ENCODE measurements at places on chromosomes 11 and 22. TPM values are rescaled to one million over a fixed set of nuclear protein-coding genes. Genes with fewer than 3 reads are reported as not detected.

ABCG4 gene
- not detected for total RNA-seq

FXYD2 gene
- total RNA-seq: 44.6 TPM

MB gene
- total RNA-seq: not detected

VPREB1 gene
- total RNA-seq: not detected

FAM118A gene
- total RNA-seq: 59.3 TPM

SCN2B gene
- total RNA-seq: not detected

PRG3 gene
- total RNA-seq: not detected

F2 gene
- not detected for total RNA-seq

TRIM48 gene
- not detected for total RNA-seq

TEX12 gene
- total RNA-seq: not detected

DEFB131B gene
- not detected for total RNA-seq

FAM180B gene
- not detected for total RNA-seq

KCTD14 gene
- total RNA-seq: 0.20 TPM

OR5AR1 gene
- not detected for total RNA-seq

CTSF gene
- total RNA-seq: 2.0 TPM
